ENCODE measurements at places on chromosomes 3 and 15.

DNA sequence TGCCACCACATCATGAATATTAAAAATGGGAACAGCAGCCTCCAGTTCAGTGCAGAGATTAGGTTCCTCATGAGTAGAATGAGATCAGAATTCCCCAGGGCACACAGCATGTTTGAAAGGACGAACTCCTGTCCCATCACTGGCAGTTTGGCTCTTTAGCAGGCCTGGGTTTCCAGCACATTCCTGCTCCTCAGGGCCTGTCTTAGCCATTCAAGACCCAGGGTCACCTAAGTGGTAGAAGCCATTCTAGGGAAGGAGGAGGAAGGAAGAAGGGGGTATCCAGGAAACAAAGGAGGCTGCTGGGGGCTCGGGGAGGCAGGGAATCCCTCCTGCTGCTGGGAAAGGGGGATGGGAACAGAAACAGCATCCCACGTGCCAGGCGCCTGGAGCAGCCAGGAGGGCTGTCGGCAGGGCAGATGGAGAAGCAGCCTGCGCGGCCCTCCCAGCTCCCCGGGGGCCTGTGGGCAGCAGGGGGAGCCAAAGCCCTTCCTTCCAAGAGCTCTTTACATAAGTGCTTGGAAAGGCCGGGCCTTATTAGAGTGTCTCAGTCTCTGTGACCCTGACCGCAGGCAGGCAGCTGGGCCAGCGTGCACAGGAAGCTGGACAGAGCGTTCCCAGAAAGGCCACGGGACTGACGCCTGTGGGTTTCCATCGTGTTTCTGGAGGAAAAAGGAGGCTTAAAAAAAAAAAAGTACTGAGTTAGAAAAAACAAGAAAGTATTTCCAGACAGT, 24.7 kb downstream of the LOXL1 start:
- peak; percentile 71 for DNase-seq

DNA sequence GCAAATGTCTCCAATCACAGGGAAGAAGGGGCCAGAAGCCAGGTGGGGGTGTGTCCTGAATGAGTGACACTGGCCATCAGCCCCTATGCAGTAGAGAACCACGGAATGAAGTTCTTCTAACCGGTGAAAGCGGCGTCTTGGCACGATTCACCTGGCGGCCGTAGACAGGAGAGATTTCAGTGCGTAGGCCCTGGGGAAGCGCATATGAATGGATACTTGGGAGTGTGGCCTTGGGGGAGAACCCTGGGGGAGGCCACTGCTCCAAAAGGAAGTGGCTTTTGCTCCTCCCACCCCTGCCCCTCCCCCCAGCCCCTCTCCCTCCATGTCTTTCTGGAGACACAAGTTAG, 43.6 kb downstream of the RBPMS2 start:
- DNase-seq: no peak

DNA sequence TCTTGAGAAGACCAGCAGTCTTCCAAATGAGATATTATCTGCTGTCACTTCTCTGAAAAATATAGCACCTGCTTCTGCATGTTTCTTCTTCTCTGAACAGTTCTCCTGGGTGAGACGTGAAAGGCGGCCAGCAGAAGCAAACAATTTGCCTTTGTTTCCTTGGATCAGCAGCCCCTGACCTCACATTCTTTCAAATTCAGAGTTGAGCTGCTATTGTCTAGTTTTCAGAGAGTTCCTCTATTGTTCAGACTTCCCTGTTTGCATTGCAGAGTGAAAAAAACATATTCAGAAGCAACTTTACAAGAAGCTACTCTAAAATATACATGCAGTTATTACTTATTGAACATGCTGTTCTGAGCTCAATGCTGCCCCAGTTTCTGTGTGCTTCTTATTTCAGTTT, 653.6 kb downstream of the NAALADL2 start:
- DNase-seq: peak; percentile 23

DNA sequence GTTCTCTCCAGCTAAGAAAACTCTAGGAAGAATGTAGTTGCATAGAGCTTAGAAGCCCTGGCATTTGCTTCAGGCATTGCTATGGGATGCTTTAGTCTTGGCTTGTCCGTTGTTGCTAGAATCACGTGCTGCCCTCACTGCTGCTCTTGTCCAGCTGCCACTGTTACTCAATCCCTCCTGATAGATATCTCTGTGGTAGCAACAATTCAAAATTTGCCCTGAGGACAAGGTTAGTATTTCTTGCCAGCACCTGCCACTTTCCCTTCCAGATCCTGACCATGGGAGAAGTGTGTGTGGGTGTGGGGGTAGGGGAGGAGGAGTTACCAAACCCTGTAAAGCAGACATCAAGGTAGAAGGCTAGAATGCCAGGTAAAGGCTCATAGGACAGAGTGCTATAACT, 113.8 kb downstream of the PPM1L start:
- DNase-seq: no peak

DNA sequence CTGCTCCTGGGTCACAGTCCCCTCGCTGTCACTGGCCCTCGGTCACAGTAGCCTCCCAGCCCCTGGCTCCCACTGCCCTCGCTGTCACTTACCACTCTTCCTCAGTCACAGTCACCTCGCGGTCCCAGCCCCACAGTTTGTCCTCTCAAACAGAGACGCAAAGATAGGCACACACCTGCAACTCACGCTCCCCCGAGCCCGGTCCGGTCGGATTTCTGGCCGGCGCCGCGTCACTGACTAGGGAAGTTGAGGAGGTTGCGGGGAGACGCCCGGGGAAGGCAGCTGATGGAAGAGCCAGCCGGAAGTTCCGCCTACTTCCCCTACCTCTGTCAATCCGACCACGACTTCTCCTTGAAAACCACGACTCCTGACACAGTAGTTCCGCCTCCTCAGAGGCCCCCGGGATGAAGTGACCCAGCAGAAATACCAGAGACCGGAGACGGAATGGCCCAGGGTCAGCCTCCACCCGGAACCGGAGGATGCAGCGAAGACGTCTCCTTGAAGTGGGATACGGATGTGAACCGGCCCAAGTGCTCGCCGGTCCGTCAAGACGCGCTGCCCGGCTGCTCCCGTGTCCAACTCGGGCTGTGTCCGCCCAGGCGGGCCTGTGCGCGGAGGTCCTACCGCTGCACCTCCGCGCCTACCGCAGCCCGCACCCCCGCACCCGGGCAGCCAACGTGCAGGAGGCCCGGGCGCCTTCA, at the start of gene PCYT1A:
Gene PCYT1A (minus strand): TSS at position 287 of the 701 bp plus-strand sequence. CDS start 17,195 bp downstream, outside the sequence.
- DNase-seq: peak; percentile 90

Measured in substantia nigra (tissue), 51 donors.